ENCODE measurements at places on chromosomes 7 and 10.

- peak; percentile 93 for ATAC-seq
Observed at GRCh38 chr7:108079648-108080591, 50.2 kb downstream of the LAMB4 start.

- no peak for ATAC-seq
Observed at GRCh38 chr10:49038711-49039110, 76.6 kb downstream of the VSTM4 start.

GRCh38 chr7:28406192-28406591, 6.1 kb upstream of the CREB5 start:
- ATAC-seq: no peak

- ATAC-seq: peak; percentile 69
Observed at GRCh38 chr7:130853503-130854279, 119.7 kb upstream of the KLF14 start.

DNA sequence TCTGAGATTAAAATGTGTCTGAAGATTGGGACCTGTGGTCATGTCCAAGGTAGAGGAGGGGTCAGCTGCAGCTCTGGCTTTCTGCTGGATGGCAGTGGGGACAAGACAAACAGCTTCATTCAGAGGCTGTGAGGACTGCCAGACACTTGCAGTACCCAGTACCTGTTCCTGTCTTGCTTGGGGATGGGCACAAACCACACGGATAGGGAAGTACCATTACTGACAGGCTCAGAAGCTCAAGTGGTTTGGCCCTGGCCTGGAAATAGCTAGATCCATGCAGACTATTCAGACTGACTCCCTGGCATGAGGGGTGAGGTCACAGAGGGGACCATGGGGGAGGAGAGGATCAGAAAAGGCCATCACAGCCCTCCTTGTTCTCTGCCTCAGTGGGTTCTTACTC, 56.0 kb upstream of the COMTD1 start:
- no peak for ATAC-seq

DNA sequence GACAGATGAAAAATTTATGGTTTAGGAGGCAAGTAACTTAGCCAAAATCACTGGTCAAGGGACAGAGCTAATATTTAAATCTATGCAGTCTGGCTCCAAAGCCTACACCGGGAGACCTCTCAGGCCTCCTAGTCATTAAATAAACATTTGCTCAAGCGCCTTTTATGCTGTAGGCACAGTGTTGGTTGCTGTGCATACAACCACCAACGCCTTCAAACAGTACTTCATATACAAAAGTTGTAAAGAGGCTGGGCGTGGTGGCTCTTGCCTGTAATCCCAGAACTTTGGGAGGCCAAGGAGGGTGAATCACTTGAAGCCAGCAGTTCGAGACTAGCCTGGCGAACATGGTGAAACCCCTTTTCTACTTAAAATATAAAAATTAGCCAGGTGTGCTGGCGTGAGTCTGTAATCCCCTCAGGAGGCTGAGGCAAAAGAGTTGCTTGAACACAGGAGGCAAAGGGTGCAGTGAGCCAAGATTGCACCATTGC, 159.8 kb downstream of the MAGI2 start:
- ATAC-seq: no peak

DNA sequence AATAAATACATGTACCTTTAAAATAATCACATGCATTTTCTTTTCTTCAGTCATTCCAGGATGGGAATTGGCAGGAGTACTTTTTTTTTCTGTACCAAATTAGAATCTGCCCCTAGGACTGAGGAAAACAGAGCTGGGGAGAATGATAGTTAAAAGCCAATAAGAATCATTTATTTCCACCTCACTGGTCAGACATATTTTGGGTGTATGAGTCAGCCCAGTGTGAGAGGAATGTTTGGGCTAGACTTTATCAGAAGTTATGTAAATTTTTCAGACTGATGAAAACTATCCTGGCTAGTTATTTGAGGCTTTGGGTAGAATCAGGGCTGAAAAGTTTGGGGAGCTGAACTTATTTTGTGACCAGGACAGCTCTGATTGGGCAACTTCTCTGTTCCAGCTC, 303.1 kb upstream of the NPSR1 start:
- peak; percentile 85 for ATAC-seq

- ATAC-seq: no peak
Observed at GRCh38 chr7:31408140-31408729, 67.7 kb upstream of the NEUROD6 start.

DNA sequence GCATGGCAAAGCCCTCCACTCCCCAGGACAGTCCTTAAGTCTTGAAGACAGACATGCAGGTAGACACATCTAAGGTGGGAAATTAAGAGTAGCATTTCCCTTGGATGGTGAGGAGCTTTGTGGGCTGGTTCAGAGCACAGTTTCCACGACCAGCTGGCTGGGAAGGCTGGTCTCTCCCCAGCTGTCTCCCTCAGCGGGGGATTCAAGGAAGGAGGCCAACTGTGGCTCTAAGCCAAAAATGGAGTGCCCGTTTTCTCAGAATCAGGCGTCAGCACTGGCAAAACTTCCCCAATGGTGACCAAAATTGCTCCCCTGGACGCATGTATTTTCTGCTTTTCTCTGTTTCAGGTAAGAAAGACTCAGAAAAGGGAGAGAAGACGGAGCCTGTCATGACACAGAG, 230.6 kb upstream of the FZD8 start:
- ATAC-seq: no peak

- no peak for ATAC-seq
Observed at GRCh38 chr10:636769-637168, 52.7 kb downstream of the DIP2C start.

- ATAC-seq: no peak
Observed at GRCh38 chr7:141575164-141575563, 24.0 kb downstream of the AGK start.

DNA sequence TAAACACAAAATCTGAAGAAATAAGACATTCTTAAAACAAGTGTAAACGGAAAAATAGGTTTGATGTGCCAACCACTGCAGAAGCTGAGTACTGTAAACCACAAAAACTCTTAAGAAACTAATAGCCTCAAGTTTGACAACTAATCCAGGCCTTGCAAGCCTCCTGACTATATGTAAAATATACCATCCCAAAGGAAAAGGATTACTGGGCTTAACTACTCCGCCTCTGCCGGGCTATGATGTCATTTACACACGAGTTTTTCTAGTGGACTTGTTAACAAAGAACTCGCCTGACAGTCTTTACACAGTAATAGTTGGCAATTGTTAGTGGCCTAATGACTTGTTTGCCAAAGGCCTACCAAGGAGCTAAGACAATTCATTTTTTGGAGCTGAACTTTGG, 2.1 kb downstream of the KIF5B start:
- ATAC-seq: no peak

- ATAC-seq: no peak
Observed at GRCh38 chr7:67392596-67393438, 396.2 kb downstream of the TYW1 start.

GRCh38 chr7:100585511-100586265, at the start of gene LRCH4:
TSS of gene LRCH4 (minus strand) at chr7:100586129. CDS start at chr7:100586100, 29 bp downstream.
- peak; percentile 26 for ATAC-seq

- peak; percentile 82 for ATAC-seq
Observed at GRCh38 chr7:3493499-3493898, 192.4 kb downstream of the SDK1 start.

- no peak for ATAC-seq
Observed at GRCh38 chr7:43509906-43510305, 73.0 kb upstream of the STK17A start.

GRCh38 chr10:123252779-123253178, 98.6 kb downstream of the BUB3 start:
- no peak for ATAC-seq

GRCh38 chr10:92068900-92069299, 145.3 kb downstream of the BTAF1 start:
- ATAC-seq: no peak
